Eye (tissue), 1 donor: ENCODE measurements at places on chromosomes 16 and 17.

DNA sequence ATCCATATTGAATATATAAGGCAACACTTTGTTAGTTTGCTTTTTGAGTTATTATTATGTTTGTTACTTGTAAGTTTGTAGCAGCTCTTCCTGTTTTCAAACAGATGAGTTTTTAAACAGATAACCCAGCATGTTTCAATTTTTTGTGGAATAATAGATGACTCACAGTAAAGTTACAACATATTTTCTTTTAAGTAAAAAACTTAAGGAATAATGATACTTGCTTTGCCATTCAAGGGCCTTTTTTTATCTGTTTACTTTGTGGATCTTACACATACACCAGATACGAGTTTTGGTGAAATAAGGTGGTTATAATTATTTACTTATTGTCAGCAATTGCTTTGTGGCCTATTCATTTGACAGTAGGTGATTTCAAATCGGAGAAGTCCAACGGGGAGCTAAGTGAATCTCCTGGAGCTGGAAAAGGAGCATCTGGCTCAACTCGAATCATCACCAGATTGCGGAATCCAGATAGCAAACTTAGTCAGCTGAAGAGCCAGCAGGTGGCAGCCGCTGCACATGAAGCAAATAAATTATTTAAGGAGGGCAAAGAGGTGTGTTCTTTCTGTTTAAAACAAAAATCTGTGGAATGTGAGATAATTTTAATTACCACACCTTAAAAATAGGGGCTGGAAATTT is 66.3 kb downstream of the BPTF start:
- DNase-seq: peak; percentile 7

DNA sequence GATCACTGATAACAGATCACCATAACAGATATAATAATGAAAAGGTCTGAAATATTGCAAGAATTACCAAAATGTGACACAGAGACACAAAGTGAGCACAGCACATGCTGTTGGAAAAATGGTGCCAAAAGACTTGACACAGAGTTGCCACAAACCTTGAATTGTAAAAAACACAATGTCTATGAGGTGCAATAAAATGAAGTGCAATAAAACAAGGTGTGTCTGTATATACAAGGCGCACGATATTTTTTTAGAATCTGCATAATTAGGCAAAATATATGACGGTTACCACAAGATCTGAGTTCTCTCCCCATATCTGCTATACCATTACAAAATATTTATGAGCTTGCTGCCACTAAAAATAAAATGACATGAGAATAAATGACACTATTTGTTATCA is 171.9 kb upstream of the AXIN2 start:
- no peak for DNase-seq

DNA sequence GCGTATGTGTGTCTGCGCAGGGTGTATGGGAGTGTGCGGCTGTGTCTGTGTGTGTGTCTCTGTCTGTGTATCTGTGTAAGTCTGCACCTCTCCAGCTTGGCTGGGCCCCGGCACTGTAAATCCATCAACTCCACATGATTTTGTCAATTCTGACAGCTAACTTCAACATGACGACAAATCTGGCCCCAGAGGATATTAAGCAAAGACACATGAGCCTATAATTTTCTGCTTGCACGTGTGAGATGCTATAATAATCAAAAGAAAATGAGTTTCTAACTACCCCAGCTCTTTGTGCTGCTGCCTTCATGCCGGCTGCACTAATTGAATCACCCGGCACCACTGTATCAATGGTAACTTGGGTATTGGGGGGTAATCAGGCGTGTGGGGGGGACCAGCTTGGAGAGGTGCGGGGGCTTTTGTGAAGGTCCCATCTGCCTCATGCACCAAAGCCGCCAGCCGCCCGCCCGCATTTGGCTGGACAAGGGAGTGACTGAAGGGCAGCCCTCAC is 57.6 kb upstream of the LHX1 start:
- peak; percentile 83 for DNase-seq

- DNase-seq: no peak
Observed at GRCh38 chr16:1494711-1495110, 1.6 kb downstream of the TELO2 start.

- DNase-seq: no peak
Observed at GRCh38 chr17:61662741-61663140, 71.7 kb upstream of the NACA2 start.

- DNase-seq: no peak
Observed at GRCh38 chr17:28226563-28227315, 92.3 kb upstream of the TMEM97 start.

- peak; percentile 31 for DNase-seq
Observed at GRCh38 chr16:88284626-88285513, 97.9 kb upstream of the ZNF469 start.

DNA sequence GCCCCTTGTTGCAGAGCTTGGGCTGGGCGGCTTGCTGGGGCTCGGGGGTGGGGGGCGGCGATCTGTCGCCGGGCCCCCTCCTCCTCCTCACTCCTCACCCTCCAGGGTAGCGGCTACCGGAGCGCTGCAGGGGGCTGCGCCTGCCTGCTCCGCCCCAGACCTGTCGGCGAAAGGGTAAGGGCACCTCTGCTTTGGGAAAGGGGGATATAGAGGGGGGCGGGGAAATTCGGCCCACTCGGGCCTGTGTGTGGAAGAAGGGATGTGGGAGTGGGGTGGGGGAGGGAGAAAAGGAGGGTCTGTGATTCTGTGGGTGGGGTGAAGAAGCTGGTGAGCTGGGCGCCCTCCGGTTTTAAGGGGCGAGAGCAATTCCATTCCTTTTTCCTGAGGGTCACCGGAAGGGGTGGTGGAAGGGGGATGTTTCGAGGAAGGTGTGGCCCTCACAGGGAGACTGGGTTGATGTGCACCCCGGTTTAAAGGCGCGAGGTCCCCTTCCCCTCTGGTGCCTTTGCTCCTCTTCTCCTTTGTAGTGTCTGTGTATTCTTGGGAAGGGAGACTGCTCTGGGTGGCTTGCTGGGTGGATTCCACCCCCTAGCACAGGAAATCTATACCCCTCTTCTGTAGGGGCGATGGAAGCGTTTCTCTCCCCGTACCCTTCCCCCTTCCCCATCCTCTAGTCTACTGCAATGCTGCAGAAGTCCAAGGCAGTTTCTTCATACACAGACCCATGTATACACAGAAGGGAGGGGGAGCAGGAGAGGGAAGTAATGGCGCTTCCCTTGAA is 878 bp downstream of the TAOK1 start:
- peak; percentile 75 for DNase-seq

DNA sequence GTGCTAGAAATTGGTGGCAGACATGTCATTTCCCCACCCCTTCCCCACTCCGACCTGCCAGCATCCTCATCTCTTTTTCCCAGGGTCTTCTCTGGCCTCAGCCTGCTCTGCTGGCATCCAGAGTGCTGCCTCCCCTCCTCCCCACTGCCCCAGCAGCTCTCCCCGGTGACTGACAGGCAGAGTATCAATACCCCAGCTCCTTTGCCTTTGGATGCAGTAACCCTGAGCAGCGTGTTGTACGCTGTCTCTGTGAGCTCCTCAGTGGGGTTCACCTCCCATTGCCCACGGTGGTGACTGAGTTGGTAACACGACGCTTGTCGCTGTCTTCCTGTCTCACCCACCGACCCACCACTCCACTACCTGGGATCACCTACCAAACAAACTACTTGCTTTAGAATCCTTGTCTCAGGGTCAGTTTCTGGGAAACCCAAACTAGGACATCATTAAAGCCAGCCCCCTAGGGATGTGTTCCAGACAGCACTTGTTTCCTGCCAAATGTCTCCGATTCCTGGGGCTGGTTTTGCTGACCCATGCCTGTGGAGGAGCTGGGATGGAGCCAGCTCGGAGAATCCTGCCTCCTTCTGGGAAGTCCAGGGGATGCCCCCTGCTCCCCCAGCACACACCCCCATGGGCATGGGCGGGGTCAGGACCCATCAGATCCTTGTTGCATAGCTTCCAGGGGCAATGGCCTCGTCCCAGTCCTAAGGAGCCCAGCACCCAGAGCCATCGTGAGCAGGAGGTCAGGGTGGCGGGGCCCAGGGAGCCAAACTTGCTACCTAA is 8.3 kb upstream of the SBK1 start:
- DNase-seq: no peak

DNA sequence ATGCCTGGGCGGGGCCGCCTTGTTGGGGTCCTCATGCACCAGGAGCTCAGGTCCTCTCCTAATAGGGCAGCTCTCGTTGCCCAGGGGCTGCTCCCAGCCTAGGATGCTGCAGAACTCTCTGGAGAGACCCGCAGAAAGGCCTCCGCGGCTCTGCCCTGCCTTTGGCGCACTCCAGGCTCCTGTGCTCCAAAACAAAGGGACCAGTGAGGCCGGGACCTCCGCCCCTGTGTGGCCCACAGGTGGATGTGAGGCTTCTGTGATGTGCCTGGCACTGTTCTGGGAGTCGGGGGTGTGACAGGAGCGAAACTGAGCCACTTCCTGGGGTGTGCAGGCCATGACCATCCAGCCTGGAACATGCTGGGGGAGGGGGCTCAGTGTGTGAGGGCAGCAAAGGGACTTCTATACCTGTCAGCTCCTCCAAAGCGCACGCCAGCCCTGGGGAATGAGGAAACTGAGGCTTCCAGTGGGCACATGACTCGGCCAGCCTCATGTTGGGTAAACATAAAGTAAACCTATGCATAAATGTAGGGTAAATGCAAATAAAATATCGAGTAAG is 153.2 kb downstream of the IRF8 start:
- no peak for DNase-seq

- peak; percentile 25 for DNase-seq
Observed at GRCh38 chr17:40331743-40332641, 23.0 kb downstream of the RARA start.

GRCh38 chr16:84198401-84198800 is 7.4 kb downstream of the ADAD2 start:
- DNase-seq: no peak

- no peak for DNase-seq
Observed at GRCh38 chr16:30018731-30019158, 4.3 kb upstream of the C16orf92 start.

GRCh38 chr17:2188971-2189630 is 114.5 kb downstream of the SMG6 start:
- DNase-seq: no peak
